ENCODE measurements at places on chromosomes 3 and 15. TPM values are rescaled to one million over a fixed set of nuclear protein-coding genes. Genes with fewer than 3 reads are reported as not detected.

DAPK2 gene
- total RNA-seq, result 0.53 TPM

IVD gene
- total RNA-seq, result 12.4 TPM

ACTRT3 gene
- total RNA-seq, result 0.64 TPM

C3orf70 gene
- total RNA-seq, result under 0.01 TPM

TNIK gene
- 1.1 TPM for total RNA-seq

KBTBD8 gene
- 2.0 TPM for total RNA-seq

GAP43 gene
- not detected for total RNA-seq

CAMP gene
- total RNA-seq, result 11.3 TPM

CPB1 gene
- not detected for total RNA-seq

CASR gene
- not detected for total RNA-seq

GOLGA8T gene
- total RNA-seq, result 0.13 TPM

C3orf85 gene
- total RNA-seq, result not detected

TUSC7 gene
- total RNA-seq, result not detected

LIPH gene
- 5.6 TPM for total RNA-seq

ASB14 gene
- not detected for total RNA-seq

MAP1A gene
- total RNA-seq, result 0.26 TPM

POLQ gene
- 1.3 TPM for total RNA-seq

SLC22A14 gene
- total RNA-seq, result 0.64 TPM

HTR3E gene
- not detected for total RNA-seq

CFAP20DC gene
- 6.8 TPM for total RNA-seq

LSAMP gene
- total RNA-seq, result 0.26 TPM

ACKR4 gene
- under 0.01 TPM for total RNA-seq

RAD51 gene
- total RNA-seq, result 0.53 TPM

All from bronchial epithelial cell (primary cell).